ENCODE measurements at places on chromosomes 3 and 15.

DNA sequence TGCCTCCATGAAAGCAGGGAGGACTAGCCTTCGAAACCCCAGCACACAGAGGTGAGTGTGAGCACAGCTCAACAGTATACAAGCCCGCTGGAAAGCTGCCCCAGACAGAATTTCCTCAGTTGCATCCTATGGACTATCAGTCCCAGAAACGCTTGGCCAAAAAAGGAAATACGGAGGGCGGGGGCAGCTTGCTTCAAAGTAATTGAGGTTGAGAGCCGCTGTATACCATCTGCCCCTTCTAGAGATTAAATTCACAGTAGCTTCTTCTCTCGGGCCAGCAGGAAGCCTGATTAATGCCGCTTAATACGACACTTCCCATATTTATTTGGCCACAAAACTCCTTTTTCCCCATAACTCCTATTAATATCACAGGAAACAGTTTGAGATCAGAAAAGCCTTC, 88.7 kb downstream of the LIPC start:
- DNase-seq, result no peak

DNA sequence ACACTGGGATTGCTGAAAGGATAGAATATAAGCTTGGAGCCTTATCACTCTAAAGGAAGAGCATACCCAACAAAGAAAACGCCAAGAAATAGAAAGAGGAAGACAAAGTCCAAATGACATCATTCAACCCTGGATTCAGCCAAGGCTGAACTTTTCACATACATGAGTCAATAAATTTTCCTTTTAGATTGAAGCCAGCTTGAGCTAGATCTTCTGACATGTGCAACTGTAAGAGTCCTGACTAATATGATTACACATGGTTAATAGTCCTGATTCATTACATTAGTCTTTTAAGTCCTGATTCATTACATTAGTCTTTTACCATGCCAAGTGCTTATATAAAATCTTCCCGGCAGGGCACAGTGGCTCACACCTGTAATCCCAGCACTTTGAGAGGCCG, 13.6 kb upstream of the DENND6A start:
- no peak for DNase-seq

- DNase-seq, result no peak
Measured at GRCh38 chr15:98241032-98241554, 280.6 kb downstream of the ARRDC4 start.

GRCh38 chr3:140441006-140441405, 236.9 kb upstream of the TRIM42 start:
- DNase-seq, result no peak

DNA sequence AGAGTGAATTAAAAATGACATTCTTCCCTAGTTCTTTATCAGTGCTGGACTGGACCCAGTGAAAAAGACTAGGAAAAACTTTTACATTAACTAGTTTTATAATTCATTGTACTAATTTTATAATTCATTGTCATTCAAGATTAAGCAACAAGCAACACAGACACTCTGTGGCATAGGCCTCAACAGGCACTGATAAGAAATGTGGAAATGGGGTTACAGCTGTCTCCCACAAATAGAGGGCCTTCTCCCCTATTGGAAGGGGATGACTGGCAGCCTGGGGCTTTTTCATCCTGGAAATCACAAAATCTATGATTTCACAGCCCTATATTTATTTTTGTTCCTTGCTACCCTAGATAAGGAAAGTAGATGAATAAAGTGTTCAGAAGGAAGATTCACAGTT, 370.6 kb downstream of the GBE1 start:
- DNase-seq, result no peak

- no peak for DNase-seq
Measured at GRCh38 chr15:91348752-91349500, 248.9 kb downstream of the SV2B start.

- DNase-seq, result no peak
Measured at GRCh38 chr3:67940210-67940952, 286.0 kb upstream of the SUCLG2 start.

GRCh38 chr3:23824699-23825444, 19.1 kb downstream of the UBE2E1 start:
- no peak for DNase-seq

DNA sequence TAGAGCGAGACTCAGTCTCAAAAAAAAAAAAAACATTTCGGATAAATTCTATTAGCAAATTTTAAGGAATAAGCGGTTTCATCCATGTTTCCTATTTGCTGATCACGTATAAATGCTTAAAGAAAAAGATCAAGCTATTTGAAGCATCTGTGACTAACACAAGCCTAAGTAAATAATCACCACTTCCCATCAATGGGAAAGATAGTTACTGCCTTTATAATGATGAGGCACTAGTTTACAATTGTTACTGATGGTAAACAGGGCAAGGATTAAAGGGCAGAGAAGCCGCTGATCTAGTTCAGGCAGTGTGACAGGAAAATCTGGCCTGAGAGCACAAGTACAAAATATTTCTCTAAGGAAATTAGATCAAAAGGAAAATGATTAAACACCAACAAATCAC, 13.7 kb downstream of the CLPX start:
- no peak for DNase-seq

- DNase-seq, result no peak
Measured at GRCh38 chr15:87207990-87208580, 1048.5 kb downstream of the NTRK3 start.

DNA sequence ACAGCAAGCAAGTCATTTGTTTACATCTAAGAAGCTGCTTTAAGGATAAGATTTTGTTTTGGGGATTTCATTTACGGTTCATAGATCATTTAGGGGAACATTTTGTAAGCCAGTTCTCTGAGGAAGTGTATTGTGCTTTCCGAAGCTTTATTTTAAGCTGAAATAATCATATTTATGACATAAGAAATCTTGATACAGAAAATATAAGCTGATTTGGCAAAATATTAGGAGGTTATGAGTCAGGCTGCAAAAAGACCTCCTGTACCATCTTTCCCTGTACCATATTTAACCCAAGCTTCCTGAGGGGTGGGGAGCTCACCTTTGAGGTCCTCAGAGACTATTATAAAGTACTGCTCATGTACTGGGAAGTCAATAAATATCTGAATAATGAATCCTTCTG, 8.1 kb upstream of the EIF4E3 start:
- DNase-seq, result no peak

DNA sequence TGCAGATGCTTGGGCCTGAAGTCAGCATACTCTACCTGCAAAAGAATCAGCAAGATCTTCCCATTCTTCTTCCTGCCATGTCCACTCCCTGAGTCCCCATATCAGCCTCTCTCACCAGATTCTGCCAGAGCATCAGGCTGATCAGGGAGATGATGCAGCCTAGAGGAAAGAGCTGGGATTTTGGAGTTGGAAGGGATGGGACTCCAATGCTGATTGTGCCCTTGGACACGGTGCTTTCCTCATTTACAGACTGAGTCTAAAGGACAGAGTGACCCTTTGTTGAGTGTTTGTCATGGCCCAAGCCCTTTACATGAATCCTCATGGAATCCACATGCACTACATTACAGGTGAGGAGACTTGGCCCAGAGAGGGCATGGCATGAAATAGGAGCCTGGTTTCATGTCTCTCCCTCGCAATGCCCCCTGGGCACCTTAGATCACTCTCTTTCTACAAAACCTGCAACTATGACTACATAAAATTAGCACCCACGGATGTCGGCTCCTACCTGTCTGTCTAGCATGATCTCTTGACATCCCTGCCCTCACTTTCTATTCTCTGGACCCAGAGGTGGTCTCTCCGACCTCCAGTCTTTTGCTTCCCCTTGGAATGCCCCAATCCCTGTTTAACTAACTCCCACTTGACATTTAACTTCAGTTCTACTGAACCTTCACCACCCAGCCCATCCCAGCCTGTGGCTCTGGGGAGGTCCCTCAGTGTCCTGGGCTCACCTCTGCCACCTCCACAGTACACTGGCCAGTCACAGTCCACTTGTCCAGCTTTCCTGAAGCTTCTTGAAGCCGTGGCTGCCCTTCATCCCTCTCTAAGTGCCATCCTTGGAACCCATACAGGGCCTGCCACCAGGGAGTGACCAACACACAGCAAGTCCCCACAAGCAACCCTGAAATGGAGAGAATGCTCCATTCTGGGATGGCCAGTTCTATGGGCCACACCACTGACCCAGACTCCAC, 173.5 kb downstream of the ABHD5 start:
- no peak for DNase-seq

GRCh38 chr15:79897380-79897678, 515 bp upstream of the MTHFS start:
- DNase-seq, result no peak

- DNase-seq, result no peak
Measured at GRCh38 chr3:193905541-193906396, 230.2 kb upstream of the HES1 start.

DNA sequence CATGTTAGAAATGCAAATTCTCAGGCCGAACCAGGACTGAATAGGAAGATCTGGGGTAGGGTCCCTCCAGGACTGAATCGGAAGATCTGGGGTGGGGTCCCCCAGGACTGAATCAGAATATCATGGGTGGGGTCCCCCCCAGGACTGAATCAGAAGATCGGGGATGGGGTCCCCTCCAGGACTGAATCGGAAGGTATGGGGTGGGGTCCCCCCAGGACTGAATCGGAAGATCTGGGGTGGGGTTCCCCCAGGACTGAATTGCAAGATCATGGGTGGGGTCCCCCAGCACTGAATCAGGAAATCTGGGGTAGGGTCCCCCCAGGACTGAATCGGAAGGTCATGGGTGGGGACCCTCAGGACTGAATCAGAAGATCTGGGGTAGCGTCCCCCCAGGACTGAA, 48.2 kb upstream of the TNK2 start:
- DNase-seq, result no peak

DNA sequence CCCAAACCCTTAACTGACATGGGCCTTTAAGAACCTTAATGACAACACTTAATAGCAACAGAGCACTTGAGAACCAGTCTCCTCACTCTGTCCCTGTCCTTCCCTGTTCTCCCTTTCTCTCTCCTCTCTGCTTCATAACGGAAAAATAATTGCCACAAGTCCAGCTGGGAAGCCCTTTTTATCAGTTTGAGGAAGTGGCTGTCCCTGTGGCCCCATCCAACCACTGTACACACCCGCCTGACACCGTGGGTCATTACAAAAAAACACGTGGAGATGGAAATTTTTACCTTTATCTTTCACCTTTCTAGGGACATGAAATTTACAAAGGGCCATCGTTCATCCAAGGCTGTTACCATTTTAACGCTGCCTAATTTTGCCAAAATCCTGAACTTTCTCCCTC, 49.9 kb downstream of the PGPEP1L start:
- no peak for DNase-seq

DNA sequence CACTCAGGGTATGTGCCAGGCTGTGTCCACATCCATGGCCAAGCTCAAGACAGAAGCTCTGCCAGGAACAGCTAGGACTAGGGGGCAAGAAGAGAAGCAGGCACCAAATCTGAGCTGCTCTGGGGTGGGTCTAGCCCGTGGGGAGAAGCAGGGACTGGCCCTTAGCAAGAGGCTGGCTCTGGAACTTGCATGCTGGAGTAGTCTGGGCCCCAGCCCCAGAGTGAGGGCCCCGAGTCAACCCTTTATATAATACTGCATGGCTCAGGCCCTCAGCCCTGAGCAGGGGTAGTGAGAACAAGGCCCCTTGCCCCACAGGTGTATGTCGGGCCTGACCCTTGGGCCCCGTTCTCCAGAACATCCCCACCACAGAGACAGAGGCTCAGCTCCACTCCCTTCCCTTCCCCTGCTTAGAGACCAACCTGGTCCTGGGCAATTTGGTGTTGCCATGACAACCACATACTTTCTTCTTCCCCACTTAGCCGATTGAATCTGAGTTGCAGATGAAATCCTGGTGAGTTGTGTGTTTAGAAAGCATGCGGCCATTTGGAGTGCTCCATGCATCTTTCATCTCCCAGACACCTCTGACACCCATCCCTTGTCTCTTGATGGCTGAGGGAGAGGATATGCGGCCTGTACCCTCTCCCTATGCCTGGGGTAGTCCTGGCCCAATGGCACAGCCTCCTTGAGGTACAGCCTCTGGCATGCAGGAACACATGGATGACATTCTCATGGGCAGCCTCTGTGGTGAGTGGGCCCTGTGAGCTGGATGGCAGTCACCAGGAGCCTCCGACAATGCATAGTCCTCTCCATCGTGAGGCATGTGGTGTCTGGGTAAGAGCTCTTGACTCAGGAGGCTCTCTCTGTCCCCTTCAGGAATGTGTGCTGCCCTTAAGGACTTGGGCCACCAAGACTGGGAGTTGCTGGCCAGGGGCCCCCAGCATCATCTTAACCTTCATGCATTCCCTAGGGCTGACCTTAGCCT, 29.2 kb upstream of the SFMBT1 start:
- no peak for DNase-seq

GRCh38 chr15:40320931-40321371, 2.5 kb upstream of the INAFM2 start:
- DNase-seq, result no peak

- no peak for DNase-seq
Measured at GRCh38 chr3:173398111-173398479, 551 bp downstream of the NLGN1 start.
